ENCODE measurements at places on chromosomes 16 and 17.
A peak's percentile ranks its signal among the peaks of the same experiment; 100 is the strongest.

DNA sequence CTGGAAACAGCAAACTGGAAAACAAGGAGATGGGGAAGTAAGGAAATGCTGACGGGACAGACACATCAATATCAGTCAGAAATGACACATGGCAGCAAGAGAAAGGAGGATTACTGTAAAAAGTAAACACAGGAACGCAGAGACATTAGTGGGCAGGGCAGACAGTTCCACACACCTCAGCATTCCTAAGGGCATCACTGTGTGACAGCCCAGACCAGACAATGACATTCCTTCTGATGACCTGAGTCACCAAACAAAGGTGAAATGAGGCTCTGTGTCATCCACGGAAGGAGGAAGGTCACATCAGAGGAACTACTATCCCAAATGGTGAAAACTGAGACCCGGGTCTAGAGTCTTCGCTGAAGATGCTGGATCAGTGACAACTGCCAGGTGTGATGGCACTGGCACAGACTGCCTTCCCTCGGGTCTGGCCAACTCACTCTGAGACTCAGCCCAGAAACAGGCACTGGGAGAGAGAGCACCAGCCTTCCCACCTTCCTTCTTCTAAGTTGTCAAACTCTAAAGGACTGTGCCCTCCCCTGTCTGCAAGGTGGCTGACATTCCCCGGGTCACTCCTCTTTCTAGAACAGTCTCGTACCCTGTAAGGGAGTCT lies 36.7 kb downstream of the TK2 start:
- DNase-seq: no peak

DNA sequence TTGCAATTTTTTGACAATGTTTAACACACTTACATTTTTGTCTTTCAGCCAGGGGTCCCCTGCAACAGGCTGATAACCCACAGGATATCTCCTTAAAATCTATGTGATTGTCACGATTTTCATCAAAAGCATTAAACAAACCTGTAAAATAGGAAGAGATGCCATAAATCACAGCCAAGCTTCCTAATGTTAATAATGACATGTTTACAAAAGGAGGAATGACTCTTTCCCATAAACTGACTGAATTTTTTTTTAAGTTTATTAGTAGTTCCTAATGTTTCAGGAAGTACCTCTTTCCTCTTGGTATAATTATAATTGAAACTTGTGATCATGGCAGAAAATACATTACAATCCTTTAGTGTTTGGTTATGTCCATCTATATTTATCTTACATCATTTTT lies 119.6 kb downstream of the CA4 start:
- no peak for DNase-seq

DNA sequence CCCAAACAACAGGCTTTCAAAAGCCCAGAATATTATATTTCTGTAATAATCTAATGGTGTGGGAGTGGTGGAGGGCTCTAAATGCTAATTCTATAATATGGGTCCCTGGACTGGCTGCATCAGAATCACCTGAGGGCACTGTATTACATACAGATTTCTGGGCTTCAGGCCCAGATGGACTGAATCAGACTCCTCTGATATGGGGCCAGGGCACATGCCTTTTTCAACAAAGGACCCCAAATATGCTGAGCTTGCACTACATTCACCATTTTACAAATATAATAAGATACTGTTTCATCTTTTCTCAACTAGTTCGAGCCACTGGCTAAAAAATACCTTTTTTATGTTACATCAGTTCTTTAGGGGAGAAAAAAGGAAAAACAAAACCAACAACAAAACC lies 309.7 kb downstream of the MAP2K6 start:
- no peak for DNase-seq

DNA sequence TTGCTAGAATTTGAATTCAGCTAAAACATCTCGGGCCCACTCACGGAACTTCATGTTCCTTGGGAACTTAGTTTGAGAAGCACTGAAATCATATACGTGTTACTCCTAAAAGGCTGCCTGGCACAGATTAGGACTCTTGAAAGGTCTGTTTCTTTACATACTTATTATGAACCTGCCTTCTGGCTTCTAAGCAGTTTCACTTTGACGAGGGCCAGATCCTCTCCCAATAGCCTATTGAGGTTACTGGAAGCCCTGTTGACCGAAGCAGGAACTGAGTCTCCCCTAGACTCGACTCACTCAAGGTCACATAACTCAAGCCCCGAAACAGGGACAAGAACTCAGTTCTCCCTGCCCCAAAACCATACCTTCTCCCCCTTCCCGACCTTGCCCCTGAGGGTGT lies 121.9 kb upstream of the PLCG2 start:
- no peak for DNase-seq

DNA sequence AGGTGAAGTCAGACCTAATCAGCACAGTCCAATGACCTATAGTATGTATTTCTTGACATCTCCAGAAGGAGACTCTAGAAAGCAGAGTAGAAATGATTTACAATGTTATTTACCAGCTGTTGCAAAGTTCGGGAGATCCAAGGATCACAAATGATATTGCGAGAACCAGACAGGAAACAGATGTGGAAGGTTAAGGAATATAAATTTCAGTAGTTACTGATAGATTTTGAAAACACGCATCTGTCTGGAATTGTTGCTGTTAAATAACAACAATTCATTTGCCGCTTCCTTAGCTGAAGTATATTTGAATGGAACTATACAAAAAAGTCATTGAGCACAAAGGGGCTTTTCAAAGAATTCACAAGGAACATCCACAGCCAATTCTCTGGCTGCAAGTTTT lies 72.0 kb downstream of the STXBP4 start:
- no peak for DNase-seq

GRCh38 chr17:70552230-70552981 lies 383.1 kb downstream of the KCNJ2 start:
- no peak for DNase-seq

DNA sequence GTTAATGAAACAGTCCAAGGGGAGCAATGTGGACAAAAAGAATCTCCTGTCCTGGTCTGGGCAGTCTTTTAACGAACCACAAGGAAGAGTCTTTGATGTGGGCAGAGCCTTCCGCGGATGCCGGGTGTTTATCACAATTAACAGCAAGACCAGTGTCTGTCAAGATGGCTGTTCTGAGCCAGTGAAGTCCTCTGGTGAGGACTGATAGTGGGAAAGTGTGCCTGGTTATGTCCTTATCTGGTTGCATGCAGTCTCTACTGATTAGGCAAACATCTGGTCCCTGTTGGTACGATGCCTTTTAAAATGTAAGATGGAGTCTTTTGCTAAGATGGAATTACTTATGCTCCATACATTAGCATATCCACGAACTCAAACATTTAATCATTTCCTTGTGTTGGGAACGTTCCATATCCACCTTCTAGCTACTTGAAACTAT lies 88.5 kb downstream of the ZNF18 start:
- DNase-seq: no peak

DNA sequence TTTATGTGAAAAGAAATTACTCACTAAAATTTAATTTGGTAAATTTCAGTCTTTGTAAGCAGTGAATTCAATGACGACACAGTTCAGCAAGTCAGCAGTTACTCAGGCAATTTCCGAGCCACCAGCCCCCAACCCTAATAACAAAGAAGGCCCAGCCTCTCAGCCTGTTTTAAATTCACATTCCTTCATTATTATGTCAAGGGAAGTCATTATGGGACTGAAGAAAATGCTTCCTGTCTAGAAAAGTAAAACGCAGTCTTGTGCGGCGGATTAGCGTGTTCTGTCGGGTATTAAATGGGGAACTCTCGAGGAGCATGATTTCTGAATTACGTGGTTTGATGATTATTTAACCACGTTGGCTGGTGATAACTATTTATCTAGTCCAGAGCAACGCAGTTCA lies 177.6 kb downstream of the AIPL1 start:
- no peak for DNase-seq

DNA sequence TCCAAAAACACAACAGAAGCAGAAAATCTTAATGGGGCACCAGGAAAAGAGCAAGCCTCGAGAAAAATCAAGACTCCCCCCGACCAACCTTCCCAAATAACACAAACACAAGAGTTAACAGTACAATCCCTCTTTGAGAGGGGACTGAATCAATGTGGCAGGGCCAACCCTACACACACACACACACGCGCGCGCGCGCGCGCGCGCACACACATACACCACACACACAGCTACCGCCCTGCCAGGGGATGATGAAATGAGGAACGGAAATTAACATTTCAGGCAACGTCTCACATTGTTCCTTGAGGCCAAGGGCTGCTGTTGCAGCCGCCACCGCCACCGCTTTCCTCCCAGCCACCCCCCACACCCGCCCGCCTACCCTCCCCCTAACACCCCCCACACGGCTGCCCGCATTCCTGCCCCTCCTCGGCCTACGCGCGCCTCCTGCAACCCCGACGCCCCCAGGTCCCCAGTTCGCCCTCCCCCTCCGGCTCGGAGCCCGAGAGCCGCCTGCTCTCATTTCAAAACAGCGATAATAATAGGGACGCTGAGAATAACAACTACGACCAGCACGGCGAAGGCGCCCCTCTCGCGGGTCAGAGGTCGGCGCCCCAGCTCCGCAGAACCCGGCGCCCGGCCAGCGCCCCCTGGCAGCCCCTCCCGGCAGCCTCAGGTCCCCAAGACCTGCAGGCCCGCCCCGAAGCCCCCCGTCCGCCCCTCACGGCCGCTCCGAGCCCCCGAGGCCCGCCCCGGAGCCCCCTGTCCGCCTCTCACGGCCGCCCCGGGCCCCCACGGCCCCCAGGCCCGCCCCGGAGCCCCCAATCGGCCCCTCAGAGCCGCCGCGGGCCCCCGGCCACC lies 1.1 kb downstream of the ANKRD11 start:
- DNase-seq: peak; percentile 76

- DNase-seq: no peak
Measured at GRCh38 chr16:86100205-86101136, 201.5 kb downstream of the IRF8 start.

- DNase-seq: no peak
Measured at GRCh38 chr17:17070931-17071330, 28.7 kb downstream of the MPRIP start.

- DNase-seq: no peak
Measured at GRCh38 chr16:30829130-30830071, 42.4 kb upstream of the ZNF629 start.

GRCh38 chr16:53912155-53912554 lies 208.2 kb downstream of the FTO start:
- no peak for DNase-seq

GRCh38 chr17:50394711-50395110 lies 2.6 kb downstream of the LRRC59 start:
- no peak for DNase-seq

- no peak for DNase-seq
Measured at GRCh38 chr17:36951084-36951789, 2.5 kb downstream of the AATF start.

DNA sequence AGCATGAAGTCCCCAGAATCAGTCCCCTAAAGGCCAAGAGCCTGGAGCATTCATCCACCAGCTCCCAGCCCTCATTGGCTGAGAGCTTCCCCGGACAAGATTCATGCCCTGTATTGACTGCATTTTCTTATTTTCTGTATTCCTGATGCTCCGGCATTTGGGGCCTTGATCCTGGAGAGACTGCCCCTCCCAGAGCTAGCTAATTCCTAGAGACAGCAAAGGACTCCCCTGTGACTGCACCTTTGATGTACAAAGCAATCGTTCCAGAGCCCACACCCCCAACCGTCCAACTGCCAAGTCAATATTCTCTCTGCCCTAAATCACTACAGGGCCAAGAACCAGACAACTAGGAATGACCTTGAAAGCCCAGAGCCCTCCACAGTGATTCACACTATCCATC lies 93.4 kb upstream of the CDH5 start:
- DNase-seq: no peak

DNA sequence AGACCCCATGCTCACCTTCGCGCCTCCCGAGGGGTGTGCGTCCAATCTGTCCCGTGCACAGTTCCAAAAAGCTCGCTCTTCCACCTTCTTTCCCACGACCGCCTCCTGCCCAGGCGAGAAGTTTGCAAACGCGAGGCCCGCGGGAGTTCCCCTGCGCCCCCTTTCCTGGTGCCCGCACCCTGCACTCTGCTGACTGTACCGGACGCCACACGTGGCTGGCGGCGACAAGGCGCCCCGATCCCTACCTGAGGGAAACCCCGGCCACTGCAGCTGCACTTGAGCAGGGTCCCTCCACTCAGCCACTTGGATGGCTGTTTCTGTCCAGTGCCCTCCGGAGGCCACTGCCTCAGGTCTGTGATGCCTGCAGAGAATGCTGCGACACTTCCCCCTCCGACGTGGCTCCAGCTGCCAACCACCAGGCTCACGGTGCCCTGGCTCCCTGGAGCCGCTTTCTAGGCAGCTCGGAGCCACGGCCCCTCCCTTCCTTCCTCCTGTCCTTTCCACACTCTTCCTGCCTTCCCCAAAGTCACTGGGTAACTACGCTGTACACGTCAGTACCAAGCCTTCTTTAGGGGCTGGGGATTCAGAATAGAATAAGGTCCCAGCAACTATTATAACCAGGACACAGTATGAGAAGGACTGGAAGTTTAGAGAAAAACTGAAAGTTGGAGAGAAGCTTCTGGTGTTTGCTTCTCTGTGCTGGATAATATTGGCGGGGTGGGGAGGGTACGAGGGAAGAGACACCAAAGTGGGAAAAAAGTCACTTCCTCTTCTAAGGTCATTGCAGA lies at the start of gene MLKL:
MLKL (minus strand) TSS at position 425 of the 788 bp plus-strand sequence. CDS start 5,105 bp downstream, outside the sequence.
- peak; percentile 49 for DNase-seq

GRCh38 chr16:81945665-81946064 lies 65.6 kb downstream of the SDR42E1 start:
- no peak for DNase-seq

DNA sequence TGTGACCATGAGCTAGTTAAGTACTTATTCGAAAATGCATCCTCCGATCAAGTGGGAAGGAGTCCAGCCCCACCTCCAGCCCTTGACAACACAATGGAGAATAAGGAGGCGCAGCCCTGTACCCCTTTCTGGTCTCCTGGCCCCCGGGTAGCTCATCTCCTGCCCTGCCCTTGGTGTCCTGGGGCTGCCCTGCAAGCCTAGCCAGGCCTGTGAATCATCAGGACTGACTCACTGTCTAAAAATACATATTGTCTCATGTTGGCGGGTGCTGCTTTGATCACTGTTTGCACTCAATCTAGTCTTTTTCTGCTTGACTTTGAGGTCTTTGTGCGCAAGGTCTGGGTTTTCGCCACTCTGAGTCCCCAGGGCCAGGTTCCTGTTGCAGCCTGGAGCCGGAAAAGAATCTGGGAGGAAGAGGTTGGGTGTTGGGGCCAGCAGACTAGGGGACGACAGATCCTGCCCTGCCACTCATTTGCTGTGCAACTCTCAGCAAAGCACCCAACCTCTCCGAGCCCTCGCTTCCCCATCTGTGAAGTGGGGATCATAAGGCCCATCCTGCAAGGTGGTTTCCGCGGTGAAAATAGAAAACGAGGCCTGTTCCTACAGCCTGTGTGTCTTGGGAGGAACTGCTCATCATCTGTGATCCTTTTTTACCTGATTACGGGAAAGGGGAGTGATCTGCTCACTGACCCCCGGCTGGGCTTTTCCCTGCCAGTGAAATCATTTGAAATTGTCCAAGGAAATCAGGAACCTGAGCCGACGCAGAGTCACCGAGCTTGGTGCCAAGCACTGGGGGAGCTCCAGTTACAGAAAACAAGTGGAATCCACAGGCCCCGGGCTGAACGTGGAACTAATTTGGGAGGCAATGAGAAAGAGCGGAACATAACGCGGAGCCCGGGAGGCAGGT lies 230.4 kb downstream of the PARN start:
- no peak for DNase-seq
